Inflammatory macrophage treated with lipopolysaccharide for 1 hour (primary cell): ENCODE measurements at places on chromosomes 7 and 10.
A peak's percentile ranks its signal among the peaks of the same experiment; 100 is the strongest.

DNA sequence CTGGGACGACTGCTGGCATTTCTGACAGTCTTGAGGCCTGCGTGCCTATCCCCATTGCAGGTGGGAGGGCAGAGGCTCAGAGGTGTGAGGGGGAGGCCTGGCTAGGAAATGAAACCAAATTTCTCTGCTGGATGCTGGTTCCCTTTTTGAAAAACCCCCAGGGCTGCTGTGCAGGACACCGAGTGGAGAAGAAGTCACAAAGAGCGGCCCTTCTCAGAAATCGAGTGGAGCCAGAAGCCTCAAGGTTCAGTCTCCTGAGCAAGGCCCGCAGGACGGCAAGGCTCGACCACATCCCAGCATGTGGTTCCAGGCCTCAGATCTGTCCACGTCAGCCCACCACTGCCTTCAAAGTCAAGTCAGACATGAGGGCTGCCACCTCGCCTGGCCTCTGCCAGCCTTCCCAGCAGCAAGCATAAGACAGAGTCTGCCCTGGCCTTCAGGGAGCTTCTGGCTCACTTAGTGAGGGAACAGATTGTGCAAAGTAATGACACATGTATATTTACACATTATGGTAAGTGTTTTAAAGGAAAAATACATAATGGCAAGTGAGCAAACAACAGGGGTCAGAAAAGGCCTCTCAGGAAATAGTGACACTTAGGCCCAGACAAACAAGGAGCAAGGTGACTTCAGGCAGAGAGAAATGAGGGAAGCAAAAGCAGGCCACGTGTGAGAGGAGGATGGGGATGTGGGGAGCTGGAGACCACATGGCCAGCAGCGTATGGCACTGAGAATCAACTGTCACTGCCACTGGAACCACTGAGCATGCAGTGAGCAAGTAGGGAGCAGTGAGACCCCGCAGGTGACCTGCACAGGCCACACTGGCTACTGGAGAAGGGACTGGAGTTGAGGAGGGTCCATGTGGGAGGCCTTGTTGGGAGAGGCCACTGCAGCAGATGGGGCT, 86.7 kb downstream of the ARHGAP22 start:
- DNase-seq, result peak; percentile 87

- DNase-seq, result no peak
Observed at GRCh38 chr10:78597796-78598555, 470.8 kb upstream of the ZMIZ1 start.

DNA sequence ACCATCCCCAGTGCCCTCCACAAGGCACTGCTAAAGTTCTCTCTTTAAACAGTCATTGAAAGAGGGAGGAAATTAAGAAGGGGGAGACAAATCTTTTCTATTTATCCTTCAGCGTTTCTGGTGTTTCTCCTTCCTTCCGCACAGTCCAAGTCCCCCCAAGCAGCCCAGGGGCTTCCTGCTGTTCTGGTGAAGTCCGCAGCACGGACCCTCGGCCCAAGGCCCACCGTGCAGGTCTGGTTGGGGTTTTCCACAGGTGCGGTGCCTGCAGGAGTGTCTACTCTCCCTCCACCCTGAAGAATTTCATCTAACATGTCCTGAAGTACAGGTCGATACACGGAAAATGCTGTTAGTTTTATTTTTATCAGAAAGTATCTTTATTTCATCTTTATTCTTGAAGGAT, 34.1 kb upstream of the KNDC1 start:
- DNase-seq, result no peak

DNA sequence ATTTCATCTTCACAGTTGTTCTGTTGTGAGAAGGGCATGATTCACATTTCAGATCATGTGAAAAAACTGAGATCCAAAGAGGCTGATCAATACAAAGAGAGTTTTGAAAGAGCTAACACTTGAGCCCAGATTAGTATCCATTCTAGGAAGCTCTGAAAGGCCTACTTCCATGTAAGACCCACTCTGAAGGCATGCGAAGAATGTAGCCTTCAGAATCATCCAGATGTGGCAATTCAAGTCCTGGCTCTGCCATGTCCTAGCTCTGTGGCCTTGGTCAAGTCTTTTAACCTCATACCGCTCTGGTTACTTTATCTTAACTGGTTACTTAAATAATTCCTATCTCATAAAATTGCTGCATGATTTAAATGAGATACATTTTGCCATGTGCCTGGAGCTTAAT, 111.1 kb downstream of the FZD1 start:
- DNase-seq, result no peak

- peak; percentile 42 for DNase-seq
Observed at GRCh38 chr7:138460649-138461607, 869 bp downstream of the TRIM24 start.

DNA sequence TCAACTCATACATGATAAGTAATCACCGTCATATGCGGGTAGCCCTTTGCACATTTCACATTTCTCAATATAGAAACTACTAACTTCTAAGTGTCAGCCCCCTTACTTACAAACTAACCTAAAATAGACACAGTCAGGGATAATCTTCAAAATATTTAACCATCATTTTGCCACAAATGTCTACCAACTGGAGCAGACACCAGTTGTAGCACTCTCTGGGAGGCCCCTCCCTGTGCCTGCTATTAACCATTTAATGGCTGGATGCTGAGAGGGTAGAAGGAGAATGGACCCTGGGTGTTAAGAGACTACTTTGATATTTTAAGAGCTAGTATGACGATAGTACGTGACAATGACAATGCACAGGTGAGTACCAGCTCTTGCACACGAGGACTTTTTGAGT, 116.4 kb downstream of the SORBS1 start:
- DNase-seq, result no peak

- no peak for DNase-seq
Observed at GRCh38 chr10:33277135-33277536, 57.3 kb downstream of the NRP1 start.

- DNase-seq, result no peak
Observed at GRCh38 chr7:6284461-6285360, 12.3 kb upstream of the CYTH3 start.

DNA sequence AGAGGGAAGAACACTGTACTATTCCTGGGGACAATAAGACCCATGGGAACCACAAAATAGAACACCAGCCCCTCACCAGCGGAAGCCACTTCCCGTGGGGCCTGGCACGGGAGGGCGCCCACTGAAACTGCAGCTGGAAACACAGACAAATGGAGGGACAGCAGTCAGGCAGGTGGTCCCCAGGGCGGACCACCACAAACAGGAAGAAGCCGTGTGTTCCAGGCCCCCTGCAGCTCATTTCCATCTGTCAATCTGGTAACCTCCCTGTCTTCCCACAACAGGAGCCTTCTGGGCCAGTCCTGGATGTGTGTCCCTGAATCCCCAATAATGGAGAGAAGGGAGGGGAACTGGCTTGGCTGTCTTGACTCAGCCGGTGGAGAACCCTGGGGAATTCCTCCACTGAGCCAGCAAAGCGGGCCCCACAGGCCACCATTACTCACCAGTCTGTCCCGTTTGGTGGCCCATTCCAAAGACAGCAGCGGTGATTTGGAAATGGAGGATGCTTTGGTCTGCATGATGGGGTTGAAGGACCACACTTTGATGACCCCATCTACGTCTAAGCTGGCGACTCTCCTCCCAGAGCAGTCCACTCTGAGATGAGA, 16.7 kb downstream of the WDR91 start:
- DNase-seq, result no peak
